ENCODE measurements at places on chromosomes 11 and 22. TPM values are rescaled to one million over a fixed set of nuclear protein-coding genes. Genes with fewer than 3 reads are reported as not detected.

GRCh38 chr11:61971248-61972111, 4.0 kb upstream of the FTH1 start:
- DNase-seq = peak; percentile 99

GRCh38 chr22:45190202-45190872, 26.6 kb downstream of the NUP50 start:
- DNase-seq = no peak

GRCh38 chr11:119501777-119502405, 78.9 kb upstream of the THY1 start:
- DNase-seq = no peak

DNA sequence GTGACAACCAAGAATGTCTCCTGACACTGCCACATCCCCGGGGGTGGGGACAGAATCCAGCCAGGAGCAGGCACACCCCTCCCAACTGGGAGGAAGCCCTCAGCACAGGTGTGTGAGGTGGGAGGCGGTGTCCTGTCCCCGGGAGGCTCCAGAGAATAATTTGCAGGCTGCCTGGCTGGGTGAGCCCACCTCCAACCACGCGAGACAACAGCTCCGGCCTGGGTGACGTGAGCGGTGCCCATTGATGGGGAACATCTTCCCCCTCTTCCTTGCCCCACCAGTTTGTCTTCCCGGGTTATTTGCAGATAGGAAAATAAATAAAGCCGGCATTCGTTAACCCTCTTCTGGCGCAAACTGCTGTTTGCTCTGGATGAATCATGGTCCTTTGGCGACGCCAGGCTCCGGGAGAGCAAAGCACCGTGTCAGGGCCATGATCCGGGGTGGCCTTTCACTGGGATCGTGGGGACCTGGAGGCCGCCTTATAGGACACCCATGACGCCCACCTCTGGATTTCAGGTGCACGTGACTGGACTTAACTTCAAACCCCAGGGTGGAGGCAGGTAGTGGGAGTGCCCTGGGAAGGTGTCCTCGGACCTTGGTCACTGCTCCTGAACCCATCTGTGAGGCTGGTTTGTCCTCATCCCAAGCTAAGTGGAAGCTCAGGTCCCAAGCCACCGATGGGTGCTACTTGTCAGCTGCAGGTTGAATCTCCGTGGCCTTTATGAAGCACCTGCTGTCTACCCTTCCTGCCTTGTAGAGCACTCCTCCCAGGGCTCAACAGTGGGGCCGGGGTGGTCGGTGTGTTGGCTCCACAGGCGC, 13.9 kb downstream of the CCND1 start:
- DNase-seq = peak; percentile 64

DNA sequence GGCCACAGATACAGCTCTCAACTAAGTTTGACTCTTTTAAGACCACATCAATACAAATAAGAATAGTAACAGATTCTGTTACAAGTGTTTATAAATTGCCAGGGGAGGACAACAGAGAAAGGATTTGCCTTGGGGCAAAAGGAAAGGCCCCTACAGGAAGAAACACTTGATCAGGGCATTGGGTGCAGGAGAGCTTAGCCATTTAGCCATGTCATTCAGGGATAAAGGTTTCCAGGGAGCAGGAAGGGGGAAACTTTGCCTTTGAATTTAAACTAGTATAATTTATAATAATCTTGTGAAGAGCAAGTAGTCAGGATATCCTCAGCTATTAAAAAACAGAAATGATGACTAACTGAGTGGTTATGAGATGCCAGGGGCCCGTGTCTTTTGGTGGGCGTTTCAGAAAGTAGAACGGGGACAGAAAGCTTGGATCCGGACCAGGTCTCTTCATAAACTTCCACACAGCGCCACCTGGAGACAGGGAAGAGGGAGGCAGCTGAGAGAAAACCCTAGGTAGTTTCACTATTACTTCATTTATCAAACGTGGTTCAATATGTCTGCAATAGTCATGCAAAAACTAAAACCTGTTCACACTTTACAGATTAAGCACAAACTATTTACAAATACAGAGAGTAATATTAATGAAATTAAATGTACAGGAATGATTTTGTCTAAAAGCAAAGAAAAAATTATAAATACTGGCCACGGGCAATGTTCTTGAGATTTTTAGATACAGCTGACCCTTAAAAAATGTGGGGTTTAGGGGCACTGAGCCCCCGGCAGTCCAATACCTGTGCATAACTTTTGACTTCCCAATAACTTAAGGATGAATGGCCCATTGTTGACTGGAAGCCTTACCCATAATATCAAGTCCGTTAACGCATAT, 11.0 kb upstream of the SLC5A4 start:
- no peak for DNase-seq

DNA sequence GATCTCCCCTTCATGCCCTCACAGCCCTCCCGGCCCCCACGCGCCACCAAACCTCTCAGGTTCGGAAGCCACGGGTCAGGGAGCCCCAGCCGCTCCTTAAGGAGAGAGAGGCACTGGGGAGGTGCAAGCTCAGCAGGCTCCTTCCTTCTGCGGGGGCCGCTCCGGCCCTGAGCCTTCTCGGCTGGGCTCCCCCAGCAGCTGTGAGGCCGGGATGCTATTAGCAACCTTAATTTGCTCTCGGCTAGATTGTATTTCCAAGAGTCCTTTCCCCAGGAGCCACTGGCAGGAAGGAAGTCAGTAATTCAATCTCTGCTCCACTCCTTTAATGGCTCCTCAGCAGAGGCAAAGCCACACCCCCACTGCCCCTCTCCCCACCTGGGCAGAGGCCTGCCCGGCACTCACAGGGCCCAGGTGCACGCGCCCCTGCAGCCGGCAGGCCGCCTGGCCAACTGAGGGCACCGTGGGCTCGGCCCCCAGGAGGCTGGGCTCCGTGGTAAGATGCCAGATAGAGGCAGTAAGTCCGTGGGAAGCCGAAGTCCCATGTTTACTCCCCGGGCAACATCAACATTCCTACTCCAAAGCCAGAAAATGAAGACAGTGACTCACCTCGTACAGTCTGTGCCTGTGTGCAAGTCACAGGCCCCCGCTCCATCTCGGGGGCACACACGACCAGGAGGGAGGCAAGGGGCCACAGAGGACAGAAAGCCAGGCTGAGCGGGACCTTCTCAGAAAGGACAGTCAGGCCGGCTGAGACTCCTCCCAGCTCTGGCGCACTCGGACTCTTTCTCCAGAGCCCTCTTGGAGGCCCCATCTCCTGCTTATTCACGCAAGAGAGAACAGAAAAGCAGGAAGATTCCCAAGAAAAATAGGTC, 5.2 kb downstream of the IGSF9B start:
- DNase-seq = no peak

DNA sequence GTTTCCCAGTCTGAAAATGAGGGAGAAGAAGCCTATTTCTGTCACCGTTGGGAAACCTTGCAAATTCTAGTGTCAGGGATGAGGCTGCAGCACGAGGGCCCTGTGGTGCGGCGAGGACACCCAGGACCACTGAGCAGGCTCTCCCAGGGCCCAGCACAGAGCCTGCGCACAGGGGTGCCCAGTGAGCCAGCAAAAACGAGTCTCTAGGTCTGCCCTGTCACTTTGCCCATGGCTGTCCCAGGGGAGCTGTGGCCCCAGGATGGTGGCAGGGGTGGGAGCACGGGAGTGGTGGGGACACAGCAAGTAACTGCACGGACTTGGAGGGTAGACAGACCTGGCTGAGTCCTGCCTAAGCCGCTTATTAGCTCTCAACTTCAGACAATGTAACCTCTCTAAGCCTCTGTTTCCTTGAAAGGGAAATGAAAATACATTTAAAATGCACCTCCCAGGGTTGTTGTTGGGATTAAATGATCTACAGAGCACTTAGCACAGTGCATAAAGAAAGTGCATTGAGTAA, 44.2 kb downstream of the DSCAML1 start:
- no peak for DNase-seq

DNA sequence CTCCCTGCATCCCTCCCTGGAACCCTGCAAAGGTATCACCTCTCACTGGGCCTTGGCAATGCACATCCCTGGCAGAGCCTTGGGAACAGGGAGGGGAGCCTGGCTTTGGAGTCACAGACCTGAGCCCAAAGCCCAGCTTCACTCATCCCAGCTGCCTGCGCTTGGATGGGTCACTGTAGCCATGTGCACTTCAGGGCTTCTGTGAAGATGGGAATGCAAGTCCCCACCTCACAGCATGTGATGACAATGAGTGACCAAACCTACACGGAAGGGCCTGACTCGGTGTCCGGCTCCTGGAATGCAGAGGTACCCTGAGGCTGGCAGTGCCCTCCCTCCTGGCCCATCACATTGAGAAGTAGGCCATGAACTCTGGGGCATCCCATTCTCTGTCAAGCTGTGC, 22.8 kb upstream of the BAIAP2L2 start:
- peak; percentile 57 for DNase-seq

- peak; percentile 94 for DNase-seq
Measured at GRCh38 chr11:79437278-79437980, 3.4 kb downstream of the TENM4 start.

Gene CALCB
- 0.15 TPM for total RNA-seq

Gene KLHL35
- 1.3 TPM for total RNA-seq

Gene OR5P2
- not detected for total RNA-seq

All from aorta (tissue), 5 donors.